H9 (cell line): ENCODE measurements at places on chromosomes 2 and 18. TPM values are rescaled to one million over a fixed set of nuclear protein-coding genes. Genes with fewer than 3 reads are reported as not detected.
A peak's percentile ranks its signal among the peaks of the same experiment; 100 is the strongest.

The C2orf15 gene
- total RNA-seq: 5.6 and 6.2 TPM in 2 replicates

The KLHL14 gene
- total RNA-seq: 0.90 and 1.0 TPM in 2 replicates

GRCh38 chr2:157267476-157267875 is 10.0 kb downstream of the GALNT5 start:
- H3K4me3 ChIP-seq: no peak overlapping the region
- H3K27me3 ChIP-seq: no peaks in the 10 kb centered on the region
- no peak overlapping the region for H3K27ac ChIP-seq
- DNase-seq: no peak

DNA sequence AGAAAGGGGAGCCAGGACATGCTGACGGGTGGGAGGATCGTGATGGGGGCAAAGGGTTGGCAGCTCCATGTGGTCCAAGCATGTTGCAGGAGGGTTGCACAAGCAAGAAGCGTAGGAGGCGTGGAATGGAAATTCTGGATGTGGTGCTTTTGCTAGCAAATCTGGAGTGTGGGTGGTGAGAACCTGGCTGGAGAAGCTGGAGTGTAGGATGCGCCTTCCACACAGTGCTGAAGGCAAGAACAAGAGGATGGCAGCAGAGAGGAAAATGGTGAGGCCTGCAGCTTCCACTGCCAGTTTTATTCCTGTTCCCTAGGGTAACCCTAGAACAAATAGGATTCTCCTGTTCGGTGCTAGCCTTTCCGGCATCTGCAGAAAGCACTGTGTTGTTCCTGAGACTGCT is 22.4 kb downstream of the CREG2 start:
- no peak overlapping the region for H3K27ac ChIP-seq
- no peak overlapping the region for H3K4me3 ChIP-seq
- no peaks in the 10 kb centered on the region for H3K27me3 ChIP-seq
- no peak for DNase-seq
- H3K36me3 ChIP-seq: no peaks in the 10 kb centered on the region
- no peaks in the 10 kb centered on the region; the same call in 1 of the 2 replicates for H3K4me1 ChIP-seq

DNA sequence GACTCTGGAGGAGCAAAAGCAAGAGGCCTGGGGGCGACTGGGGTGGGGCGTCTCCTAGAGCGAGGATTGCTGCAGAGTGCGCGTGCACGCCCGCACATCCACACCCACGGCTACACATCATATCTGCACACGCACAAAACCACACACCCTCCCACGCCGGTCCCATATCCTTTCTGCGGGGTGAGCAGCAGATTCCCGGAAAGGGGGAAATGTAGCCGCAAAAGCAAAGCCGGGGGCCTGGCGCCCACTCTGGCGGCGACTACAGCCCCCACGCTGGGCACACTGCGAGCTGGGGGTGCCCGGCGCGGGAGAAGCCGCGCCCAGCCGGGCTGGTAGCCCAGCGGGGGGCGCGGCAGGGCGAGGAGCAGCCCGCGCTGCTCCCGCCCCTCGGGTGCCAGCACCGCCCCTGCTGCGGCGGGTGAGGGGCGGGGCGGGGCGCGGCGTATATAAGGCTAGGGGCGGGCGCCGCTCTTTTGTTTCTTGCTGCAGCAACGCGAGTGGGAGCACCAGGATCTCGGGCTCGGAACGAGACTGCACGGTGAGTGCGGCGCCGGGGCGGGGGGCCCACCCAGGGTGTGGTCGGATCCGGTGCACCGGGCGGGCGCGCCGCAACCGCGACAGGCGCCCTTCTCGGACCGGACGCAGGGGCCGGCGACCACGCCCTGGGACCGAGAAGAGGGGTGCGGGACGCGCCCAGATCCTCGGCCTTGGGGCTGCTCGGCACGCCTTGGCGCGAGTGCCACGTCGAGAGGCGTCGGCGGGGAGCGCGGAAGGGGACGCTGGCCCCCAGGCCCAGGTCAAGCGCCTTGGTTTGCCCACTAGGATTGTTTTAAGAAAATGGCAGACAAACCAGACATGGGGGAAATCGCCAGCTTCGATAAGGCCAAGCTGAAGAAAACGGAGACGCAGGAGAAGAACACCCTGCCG is at the start of gene TMSB10:
Gene TMSB10 (plus strand): TSS at position 476 of the 927 bp plus-strand sequence.
- peaks cover 25% of the 10 kb centered on the region for H3K36me3 ChIP-seq
- peak within 1 kb of the TSS; percentile 87 for H3K4me3 ChIP-seq
- DNase-seq: peak; percentile 74
- H3K27ac ChIP-seq: no peak within 1 kb of the TSS
- H3K4me1 ChIP-seq: no peaks in the 10 kb centered on the region

DNA sequence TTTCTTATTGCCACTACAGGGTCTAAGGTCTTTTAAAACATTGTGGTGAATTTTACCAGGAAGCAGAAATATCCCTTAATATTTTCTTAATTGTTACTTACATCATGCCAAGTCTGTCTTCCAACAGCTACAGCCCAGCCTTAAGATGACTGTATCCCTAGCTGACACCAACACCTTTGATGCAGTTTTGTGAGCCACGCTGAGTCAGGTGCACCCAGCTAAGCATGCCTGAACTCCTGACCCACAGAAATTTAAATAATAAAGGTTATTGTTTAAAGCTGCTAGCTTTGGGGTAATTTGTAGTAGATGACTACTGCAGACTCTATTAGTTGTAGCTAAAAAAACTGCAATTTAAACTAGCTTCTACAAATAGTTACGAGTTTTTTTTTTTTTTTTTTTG is 1757.9 kb upstream of the LRRTM1 start:
- no peak overlapping the region for H3K27ac ChIP-seq
- DNase-seq: no peak
- no peaks in the 10 kb centered on the region for H3K4me1 ChIP-seq
- H3K4me3 ChIP-seq: no peak overlapping the region
- no peaks in the 10 kb centered on the region for H3K27me3 ChIP-seq
- H3K36me3 ChIP-seq: no peaks in the 10 kb centered on the region

DNA sequence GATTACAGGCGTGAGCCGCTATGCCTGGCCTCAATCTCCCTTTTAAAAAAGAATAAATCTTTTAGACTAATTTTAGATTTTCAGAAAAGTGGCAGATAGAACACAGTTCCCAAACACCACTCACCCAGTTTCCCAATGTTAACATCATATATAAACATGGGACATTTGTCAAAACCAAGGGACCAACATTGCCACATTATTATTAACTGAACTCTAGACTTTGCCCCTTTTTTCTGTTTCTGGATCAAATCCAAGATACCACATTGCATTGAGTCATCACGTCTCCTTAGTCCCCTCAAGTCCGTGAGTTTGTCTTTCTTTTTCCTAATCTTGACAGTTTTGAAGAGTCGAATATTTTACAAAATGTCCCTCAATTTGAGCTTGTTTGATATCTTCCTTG is 2.4 kb downstream of the C2orf42 start:
- no peak for DNase-seq
- peaks cover 5% of the 10 kb centered on the region; the same call in 1 of the 2 replicates for H3K36me3 ChIP-seq
- H3K4me3 ChIP-seq: no peak overlapping the region
- no peak overlapping the region for H3K27ac ChIP-seq
- no peaks in the 10 kb centered on the region for H3K4me1 ChIP-seq

GRCh38 chr2:224556381-224556780 is 28.8 kb downstream of the CUL3 start:
- peaks cover 5% of the 10 kb centered on the region for H3K36me3 ChIP-seq
- H3K27me3 ChIP-seq: no peaks in the 10 kb centered on the region
- H3K4me3 ChIP-seq: no peak overlapping the region
- no peak for DNase-seq
- no peak overlapping the region for H3K27ac ChIP-seq
- H3K4me1 ChIP-seq: peaks cover 3% of the 10 kb centered on the region; the same call in 1 of the 2 replicates

DNA sequence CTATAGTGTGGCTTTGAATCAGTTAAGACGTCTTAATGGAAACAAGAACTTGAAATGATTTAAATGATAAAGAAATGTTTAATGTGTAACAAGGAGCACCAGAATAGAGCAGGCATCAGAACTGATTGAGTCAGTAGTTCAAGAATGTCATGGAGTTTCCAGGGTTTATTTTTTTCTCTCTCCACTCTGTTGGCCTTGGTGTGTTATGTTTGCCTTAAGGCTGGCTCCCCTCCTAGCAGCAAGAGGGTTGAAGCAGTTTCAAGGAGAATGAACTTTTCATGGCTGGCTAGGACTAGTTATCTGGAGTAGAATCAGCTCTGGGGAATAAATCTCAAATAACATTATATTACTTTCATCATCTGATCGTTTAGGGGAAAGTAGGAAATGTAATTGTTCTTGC is 13.4 kb upstream of the GLS start:
- H3K27me3 ChIP-seq: no peaks in the 10 kb centered on the region
- peaks cover 11% of the 10 kb centered on the region; the same call in 1 of the 2 replicates for H3K4me1 ChIP-seq
- DNase-seq: no peak
- H3K4me3 ChIP-seq: no peak overlapping the region

- peaks cover 20% of the 10 kb centered on the region for H3K27me3 ChIP-seq
- no peak for DNase-seq
- H3K4me1 ChIP-seq: no peaks in the 10 kb centered on the region; the same call in 1 of the 2 replicates
- no peak overlapping the region for H3K27ac ChIP-seq
- no peaks in the 10 kb centered on the region for H3K36me3 ChIP-seq
Measured at GRCh38 chr2:236240228-236240990, 23.8 kb downstream of the ASB18 start.

The CMPK2 gene
- total RNA-seq: 0.64 and 0.90 TPM in 2 replicates
